Calu3 (cell line): ENCODE measurements at places on chromosomes 7 and 10.

DNA sequence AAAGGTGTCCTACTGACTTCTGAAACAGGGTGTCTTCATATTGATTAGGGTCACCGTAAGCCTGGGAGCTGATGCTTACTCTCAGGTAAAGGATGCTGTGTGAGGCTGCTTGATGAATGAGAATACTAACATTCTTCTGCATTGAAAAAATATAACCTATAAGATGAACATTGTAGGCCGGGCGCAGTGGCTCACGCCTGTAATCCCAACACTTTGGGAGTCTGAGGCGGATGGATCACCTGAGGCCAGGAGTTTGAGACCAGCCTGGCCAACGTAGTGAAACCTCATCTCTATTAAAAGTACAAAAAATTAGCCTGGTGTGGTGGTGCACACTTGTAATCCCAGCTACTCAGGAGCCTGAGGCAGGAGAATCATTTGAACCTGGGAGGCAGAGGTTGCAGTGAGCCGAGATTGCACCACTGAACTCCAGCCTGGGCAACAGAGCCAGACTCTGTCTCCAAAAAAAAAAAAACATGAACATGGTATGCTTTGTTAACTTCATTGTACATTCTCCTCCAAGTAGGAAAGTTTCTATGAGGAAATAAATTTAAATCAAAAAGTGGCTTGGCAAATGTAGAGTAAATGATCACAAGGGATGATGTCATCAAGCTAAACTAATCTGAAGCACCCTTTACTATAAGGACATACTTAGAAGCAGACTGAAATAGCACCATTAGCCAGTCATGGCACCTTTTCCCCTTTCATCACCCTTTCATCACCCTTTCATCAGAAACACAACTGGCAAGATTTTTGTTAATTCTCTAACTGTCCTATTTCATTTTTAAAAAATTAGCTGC lies 1.5 kb upstream of the BRAF start:
- no peak for DNase-seq

- DNase-seq, result no peak
These were observed 258.4 kb upstream of the SP8 start for GRCh38 chr7:21044913-21045568.

DNA sequence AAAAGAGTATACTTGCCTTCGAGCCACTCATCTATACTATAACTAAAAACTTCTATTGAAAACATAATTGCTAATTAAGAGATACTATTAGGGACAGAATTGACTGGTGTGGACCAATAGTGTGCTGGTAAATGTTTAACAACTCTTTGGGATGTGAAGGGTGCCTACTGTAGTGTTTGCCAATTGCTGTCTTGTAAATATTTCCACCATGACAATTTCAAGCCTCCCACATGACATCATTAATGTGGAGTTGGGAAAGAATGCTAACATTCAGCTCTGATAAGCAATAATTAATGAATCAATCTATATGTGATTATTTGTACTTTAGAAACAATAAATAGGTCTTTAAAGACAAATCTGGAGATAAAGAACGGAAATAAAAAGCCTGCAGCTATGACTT lies 136.8 kb downstream of the DGKB start:
- no peak for DNase-seq

DNA sequence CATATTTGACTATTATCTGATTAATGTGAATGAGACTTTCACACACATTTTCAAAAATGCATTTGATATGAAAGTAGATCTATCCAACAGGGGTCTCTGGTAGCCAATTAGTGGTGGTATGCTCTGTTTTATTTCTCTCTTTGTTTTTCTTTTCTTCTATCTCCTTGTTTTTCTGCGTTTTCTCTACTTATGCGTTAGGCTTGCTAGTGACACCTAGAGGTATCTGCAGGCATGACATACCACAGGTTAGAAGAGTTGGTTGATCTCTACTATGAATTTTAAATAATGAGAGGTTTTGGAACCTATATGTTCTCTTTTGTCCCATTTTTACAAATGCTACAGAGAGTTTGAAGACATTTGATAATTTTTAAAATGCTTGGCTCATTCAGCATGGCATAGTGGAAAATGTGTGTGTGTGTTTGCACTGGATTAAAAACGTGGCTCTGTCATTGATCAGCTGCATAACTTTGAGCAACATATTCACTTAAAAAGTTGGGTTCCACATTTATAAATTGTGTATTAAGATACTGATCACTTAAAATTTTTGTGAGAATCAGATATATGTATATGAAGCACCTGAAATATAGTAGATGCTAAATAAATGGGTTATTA lies 28.1 kb upstream of the PLXDC2 start:
- DNase-seq, result peak; percentile 24

DNA sequence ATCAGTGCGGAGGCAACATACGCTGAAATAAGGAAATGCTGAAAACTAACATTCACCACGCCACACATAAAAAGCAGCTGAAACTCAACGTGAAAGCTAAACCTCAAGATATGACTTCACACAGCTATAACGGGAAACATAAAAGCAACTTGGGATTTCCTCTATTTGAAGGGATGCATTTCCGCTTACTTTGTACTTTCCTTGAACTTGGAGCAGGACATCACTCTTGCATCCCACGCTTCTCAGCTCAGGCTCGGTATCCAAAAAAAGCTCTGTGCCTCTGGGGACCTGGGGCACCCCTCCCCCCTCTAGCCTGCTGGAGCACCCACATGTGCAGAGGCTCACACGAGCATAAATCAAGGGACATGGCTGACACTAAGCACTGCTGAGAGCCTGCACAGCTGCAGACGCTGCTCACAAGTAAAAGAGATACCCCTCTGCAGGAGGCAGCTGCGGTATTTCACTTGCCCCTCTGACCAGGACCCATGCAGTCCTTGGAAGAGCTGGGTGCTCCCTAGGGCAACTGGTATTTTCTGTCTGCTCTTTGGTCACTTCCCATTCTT lies 34.2 kb downstream of the PARD3 start:
- no peak for DNase-seq

DNA sequence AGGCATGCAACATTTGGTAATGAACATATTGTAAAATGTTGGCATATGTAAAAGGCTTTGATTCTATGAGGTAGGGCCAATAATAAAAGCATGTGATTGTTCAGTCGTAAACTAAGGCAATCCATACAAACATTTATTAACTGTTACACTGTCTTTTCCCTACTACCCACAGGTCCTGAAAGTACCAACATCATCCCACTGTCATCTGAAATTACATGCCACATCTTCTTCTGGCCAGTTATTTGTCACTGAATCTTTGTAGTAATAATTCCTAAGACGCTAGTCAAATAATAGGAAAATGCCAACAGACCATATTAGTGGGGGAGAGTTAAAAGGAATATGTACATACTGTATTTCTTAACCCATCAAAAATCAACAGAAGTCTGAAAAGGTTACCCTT lies 27.2 kb downstream of the DNAJC1 start:
- no peak for DNase-seq

DNA sequence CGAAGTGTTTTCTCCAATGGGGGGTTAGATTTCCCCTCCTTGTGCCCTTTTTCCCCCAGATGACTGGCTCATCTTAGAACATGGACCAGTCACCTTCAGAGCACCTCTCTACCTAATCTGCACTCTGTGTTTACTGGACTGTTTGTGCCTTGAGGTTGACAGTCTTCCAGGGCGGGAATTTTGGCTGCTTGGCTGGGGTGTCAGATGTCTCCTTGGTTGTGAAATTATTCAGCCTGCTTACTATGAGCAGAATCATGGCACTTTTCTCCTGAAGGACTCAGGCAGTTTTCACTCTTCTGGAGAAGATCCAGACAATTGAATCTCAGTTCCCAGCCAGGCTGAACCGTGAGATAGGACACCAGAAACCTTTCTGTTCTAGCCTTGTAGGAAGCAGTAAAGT lies 60.3 kb upstream of the NFKB2 start:
- DNase-seq, result no peak

- DNase-seq, result no peak
These were observed 5.4 kb downstream of the EMX2 start for GRCh38 chr10:117547716-117548668.

DNA sequence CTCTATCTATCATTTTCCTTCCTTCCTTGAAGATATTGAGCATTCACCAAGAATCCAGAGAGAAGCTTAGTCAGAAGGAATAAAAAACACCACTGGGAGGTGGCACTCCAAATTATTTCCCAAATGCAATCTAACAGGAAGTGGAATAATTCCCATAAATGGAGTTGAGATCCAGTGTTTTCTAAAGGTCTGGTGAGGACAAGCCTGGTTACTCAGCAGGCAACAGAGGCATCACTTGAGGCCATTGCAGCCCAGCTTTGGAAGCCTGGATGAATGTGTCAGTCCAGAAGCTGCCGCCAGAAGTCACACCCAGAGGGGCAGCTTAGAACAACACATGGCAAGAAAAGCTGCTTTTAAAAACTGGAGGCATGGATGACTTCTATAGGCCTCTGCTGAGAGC lies 288.9 kb upstream of the KLF6 start:
- no peak for DNase-seq

- DNase-seq, result peak; percentile 23
These were observed 27.4 kb downstream of the OGDHL start for GRCh38 chr10:49734676-49735075.

- DNase-seq, result no peak
These were observed 53.1 kb upstream of the C7orf33 start for GRCh38 chr7:148537435-148537834.

DNA sequence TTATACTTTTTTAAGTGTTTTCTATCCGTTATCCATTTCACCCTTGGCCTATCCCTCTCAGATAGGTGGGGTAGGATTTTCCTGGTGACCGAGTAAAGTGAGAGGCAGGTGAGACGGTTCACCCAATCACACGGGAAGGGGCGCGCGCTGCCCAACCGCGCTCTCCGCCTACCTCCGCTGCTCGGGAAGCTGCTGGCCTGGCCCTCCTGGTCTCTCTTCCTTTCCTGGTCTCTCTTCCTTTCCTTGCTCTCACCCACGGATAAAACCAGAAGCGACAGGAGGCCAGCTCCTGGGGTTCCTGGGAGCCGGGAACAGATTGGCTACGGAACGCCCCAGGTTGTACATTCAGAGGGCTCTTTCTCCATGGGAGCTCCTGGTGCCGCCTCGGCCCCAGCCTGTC lies 14.3 kb upstream of the ZNF212 start:
- no peak for DNase-seq

- no peak for DNase-seq
These were observed 61.6 kb upstream of the KCNMA1 start for GRCh38 chr10:77699080-77699645.

DNA sequence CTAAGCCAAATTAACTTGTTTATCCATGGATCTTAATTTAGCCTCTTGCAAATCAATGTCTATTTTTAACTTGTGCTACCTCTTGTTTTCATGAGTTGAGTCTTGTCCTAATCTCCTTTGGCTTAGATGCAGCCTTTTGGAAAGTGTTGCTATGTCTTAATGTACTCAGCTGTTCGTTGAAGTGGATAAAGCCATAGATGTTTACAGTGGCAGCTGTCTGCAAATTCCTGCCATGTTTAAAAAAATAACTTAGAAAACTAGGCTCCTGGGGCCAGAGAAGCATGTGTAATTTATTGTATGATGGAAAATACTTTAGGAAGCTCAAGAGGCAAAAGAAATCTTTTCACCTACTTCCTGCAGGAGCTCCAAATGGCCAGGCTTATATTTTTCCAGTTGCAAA lies 253.1 kb upstream of the RHOBTB1 start:
- no peak for DNase-seq

- DNase-seq, result no peak
These were observed 265.4 kb upstream of the C7orf33 start for GRCh38 chr7:148325208-148325607.

DNA sequence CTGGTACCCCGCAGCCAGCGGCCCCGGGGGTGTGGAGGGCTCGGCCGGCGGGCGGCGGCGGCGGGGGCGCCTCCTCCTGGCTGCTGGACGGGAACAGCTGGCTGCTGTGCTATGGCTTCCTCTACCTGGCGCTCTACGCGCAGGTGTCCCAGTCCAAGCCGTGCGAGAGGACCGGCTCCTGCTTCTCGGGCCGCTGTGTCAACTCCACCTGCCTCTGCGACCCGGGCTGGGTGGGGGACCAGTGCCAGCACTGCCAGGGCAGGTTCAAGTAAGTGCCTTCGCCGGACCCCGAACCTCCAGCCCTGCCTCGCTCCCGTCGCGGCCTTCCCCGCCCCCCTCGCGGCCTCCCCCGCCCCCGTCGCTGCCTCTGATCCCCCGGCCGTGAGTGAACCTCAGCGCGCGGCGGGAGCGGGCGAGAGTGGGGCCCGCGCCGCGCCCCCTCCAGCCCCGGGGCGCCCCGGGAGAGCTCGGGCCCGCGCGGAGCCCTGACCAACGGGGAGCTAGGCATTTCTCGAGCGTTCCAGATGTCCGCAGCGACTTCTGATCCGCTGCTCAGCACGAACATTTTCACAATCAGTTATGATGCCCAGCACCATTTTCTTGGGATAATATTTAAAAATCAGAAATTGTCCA lies 727 bp downstream of the ATRNL1 start:
- DNase-seq, result peak; percentile 51

- no peak for DNase-seq
These were observed 637.4 kb downstream of the GALNT17 start for GRCh38 chr7:71769326-71769725.

DNA sequence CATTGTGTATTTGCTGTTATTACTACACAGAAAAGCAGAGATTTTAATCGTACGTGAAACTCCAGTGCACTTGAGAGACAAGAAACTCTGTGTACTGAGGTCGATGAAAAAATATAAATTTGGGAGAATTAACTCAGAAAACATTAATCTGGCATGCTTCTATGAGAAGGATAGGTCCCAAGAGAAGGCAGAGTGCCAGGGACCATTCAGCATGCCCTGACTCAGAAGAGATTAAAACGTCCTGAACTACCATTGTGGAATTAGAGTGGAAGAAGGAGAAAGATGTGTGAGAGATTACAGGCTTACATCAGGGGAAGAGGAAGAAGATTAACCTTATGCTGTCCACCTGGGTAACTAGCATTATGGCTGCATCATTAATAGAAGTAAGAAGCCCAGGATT lies 72.4 kb downstream of the REEP3 start:
- DNase-seq, result no peak

DNA sequence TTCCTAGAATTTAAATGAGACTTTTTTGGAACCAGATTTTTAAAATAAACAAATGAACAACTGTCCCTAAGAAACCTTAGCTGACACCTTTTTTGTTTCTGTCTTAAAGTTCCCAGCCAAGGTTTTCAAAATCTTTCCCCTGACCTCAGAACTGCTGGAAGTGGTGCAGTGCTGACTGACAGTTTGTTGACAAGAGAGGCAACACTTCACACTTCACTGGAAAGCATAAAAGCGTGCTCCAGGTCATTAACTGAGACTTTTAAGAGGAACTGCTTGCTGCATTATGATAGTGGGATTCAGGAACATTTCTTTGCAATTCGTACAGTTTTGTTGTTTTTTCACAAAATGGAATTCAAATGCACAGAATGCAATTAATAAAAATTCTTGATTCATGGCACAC lies 36.2 kb downstream of the SYPL1 start:
- no peak for DNase-seq

DNA sequence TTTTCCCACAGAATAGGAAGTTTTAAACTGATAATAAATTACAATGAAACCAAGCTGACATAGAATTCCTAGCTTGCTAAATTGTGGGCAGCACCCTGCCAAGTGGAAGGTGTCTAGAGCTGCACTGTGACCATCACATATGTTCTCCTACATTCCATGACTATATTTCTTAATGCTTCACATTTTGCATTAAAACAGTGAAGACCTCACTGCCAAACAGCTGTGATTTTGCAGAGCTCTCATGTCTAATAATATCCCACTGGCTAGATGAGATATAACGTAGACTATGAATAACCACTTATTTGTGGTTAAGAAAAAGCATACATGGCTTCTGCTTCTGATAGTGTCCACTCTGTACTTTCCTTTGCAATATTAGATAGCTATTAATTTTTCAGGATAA lies 228.3 kb upstream of the TEX47 start:
- DNase-seq, result no peak
